Mucosa of descending colon (tissue), 3 donors: ENCODE measurements at places on chromosomes 12 and 14. TPM values are rescaled to one million over a fixed set of nuclear protein-coding genes. Genes with fewer than 3 reads are reported as not detected.

ZC2HC1C gene
- total RNA-seq: 4.0 TPM

ESPL1 gene
- total RNA-seq: 4.5 TPM

SEL1L gene
- 87.7 TPM for total RNA-seq

KRT2 gene
- not detected for total RNA-seq

IQSEC3 gene
- 0.23 TPM for total RNA-seq

CLEC4D gene
- total RNA-seq: not detected

GPR137C gene
- total RNA-seq: 0.43 TPM

RNASE2 gene
- total RNA-seq: 4.0 TPM
